Left forelimb (tissue), 1 donor: ENCODE measurements at places on chromosomes 5 and 9.

DNA sequence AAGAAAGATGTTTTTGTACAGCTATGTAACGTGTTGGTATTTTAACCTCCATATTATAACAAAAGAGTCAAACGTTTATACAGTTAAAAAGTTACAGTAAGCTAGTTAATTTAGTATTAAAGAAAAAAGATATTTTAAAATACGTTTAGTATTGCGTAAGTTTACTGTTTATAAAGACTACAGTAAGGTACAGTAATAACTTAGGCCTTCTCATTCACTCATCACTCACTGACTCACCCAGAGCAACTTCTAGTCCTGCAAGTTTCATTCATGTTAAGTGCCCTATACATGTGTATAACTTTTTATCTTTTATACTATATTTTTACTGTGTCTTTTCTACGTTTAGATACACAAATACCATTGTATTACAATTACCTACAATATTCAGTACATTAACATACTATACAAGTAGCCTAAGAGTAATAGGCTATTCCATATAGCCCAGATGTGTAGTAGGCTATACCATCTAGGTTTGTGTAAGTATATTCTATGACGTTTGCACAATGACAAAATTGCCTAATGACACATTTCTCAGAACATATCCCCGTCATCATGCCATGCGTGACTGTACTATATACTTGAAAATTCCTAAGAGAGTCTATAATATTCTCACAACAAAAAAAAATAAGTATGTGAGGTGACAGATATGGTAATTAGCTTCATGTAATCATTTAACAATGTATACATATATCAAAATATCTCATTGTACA, 33.8 kb downstream of the ERP44 start:
- no peak for DNase-seq

GRCh38 chr9:121473229-121473628, 26.4 kb downstream of the GGTA1 start:
- DNase-seq: no peak

GRCh38 chr5:96776621-96777020, 31.1 kb downstream of the ERAP1 start:
- no peak for DNase-seq

GRCh38 chr9:93036887-93037475, 21.5 kb upstream of the SUSD3 start:
- no peak for DNase-seq

GRCh38 chr9:112601636-112602035, 115.0 kb downstream of the KIAA1958 start:
- DNase-seq: no peak

GRCh38 chr9:136703276-136703860, 9.0 kb upstream of the DIPK1B start:
- no peak for DNase-seq

DNA sequence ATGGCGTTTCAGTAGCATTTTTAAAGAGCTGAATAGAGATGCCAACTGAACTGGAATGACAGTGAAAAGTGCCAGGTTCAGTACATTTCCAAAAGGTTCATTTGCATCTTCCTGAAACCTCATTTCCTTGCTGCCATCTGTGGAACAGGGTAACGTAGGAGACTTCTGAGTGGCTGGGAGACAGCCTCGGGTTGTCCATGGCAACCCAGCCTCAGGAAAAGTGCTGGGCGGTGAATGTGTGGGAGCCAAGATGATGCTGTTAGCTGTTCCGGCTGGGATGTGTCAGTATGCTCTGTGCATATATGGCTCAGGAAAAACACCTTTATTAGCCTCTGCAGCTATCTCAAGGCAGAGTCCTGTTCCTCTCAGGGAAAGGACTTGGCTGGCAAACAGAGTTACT, 87.5 kb downstream of the KLHL3 start:
- no peak for DNase-seq

GRCh38 chr5:16489322-16489791, 23.8 kb upstream of the ZNF622 start:
- no peak for DNase-seq

- DNase-seq: no peak
Measured at GRCh38 chr9:86525182-86525581, 171.0 kb upstream of the TUT7 start.

GRCh38 chr9:115633104-115633503, 515.1 kb upstream of the TNC start:
- no peak for DNase-seq

GRCh38 chr9:103615994-103616393, 478.1 kb upstream of the SMC2 start:
- no peak for DNase-seq

DNA sequence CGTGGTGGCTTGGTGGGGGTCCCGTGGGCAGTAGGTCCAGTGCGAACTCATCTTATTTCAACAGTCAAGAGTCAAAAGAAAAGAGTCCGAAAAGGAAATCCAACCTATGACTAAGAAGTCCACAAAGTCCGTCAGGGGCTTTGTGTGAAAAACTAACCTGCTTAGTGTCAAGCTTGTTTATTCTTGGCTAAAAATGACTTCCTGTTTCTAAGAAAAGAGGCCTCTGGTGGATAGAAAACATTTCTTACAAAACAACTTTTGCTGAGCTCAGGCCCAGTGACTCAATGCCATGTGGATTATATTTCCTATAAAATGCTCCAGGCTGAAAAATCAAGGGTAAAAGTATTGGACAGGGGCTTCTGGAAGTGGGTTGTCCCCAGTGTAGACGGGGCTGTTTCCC, 105.9 kb downstream of the GADD45G start:
- no peak for DNase-seq

GRCh38 chr9:86163503-86163902, 64.1 kb upstream of the GOLM1 start:
- no peak for DNase-seq
